ENCODE measurements at places on chromosomes 7 and 10.

DNA sequence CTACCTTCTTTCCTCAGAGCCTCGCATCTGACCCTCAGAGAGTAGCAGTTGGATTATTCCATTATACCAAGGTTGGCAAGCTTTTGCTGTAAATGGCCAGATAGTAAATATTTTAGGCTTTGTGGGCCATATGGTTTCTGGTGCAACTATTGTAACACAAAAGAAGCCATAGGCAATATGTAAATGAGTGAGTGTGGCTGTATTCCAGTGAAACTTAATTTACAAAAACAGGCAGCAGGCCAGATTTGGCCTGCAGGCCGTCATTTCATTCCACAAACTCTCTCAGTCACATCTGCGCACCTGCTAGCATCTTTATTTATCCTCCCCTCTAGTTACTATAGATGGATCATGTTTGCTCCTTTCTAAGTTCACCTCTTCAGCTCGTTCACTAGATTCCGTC lies 6.7 kb downstream of the ZNF518A start:
- no peak for DNase-seq

- DNase-seq, result no peak
Measured at GRCh38 chr10:10551596-10552301, 465.9 kb upstream of the CELF2 start.

DNA sequence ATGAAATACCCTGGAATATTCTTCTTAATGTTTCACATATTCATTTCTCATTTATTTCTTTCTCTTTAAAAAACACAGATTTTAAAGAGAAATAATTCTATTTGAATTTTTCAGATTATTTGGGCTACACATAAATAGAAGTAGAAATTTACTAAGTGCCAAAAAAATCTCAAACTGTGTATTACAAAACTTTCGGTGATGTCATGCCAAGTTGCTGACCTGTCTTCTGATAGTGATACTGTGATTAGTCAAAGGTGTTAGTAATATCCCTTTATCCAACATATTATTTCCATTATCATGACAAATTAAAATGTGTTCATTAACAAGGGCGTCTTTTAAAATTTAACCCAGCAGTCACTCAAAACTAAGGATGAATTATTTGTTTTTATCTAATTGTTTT lies 60.1 kb downstream of the COL28A1 start:
- DNase-seq, result no peak

DNA sequence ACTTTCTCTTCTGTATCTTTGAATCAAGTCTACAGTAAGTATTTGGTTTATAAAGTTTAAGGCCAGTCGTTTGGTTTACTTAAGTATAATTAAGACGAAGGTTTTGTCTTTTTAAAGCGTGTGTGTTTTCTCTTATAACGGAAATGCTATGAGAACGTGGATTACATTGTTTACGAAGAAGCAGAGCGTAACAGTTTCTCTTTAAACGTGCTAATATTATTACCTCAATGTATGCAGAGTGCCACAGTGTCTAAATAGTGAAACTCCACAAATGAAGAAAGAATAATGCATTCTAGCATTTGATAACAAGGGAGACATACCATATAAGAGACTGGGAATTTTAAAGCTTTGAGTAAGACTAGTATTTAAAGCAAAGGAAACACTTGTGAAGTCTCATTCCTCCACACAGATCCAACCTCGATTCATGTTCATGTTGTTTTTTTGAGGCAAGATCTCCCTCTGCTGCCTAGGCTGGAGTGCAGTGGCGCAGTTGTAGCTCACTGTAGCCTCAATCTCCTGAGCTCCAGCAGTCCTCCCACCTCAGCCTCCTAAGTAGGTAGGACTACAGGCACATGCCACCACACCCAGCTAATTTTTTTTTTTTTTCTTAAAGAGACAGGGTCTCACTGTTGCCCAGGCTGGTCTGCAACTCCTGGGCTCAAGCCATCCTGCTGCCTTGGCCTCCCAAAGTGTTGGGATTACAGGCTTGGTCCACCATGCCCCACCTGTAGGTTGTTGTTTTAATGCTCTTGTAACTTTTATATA lies 75.1 kb downstream of the ANKRD61 start:
- peak; percentile 39 for DNase-seq

DNA sequence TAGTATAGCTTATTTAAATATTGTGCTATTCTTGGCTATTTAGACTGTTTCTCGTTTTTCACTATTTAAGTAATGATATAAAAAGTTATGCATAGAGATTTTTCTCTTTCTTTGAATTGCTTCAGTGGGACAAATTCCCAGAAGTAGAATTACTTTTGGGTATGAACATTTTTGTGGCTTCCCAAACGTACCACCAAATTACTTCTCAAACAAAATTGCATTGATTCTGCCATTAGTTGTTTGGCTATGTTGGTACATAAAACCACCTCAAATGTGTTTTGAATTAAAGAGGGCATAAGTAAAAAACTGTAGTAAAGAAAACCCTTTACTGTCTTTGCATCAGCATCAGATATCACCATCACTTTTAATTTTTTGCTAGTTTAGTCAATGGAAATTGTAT lies 31.0 kb downstream of the AKR1B1 start:
- no peak for DNase-seq

DNA sequence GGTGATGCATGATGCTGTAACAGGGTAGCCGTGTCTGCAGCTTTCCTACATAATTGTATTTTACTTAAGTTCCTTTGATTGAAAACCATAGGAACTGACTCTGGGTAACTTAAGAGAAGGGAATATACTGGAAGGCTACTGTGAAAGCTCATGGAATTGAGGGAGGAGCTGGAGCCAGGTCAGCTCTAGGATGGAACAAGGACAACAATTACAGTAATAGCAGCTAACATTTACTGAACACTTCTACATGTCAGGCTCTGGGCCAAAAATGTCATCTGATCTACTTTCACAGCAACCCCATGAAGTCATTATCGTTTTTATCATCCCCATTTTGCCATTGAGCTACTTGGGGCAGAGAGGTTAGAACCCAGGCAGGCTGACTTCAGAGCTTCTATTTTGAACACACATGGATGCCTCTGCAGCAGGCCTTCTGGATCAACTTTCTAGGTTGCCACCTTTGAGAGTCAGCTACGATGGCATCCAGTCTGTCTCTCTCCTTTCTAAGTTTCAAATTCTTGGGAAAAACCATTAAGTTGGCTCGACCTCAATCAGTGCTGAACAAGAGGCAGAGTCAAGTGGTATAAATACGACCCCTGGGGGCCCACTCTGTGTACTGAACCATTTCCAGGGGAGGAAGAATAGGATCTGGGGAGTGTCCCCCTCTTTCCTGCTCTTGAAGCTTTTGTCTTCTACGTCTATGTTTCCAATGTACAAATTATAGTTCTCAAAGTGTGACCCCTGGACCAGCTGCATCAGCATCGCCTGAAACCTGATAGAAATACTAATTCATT lies 272.3 kb upstream of the PLPP4 start:
- no peak for DNase-seq
